ENCODE measurements at places on chromosomes 2 and 18. TPM values are rescaled to one million over a fixed set of nuclear protein-coding genes. Genes with fewer than 3 reads are reported as not detected.

The ACTR2 gene
- 56.4 TPM for total RNA-seq

The ST3GAL5 gene
- 50.0 TPM for total RNA-seq

The CSRNP3 gene
- total RNA-seq, result 1.5 TPM

The CFAP65 gene
- total RNA-seq, result not detected

The MXD1 gene
- total RNA-seq, result 25.1 TPM

The ACP1 gene
- 64.2 TPM for total RNA-seq

The RPRM gene
- 15.1 TPM for total RNA-seq

The FAHD2B gene
- 15.4 TPM for total RNA-seq

The COL3A1 gene
- 120 TPM for total RNA-seq

DNA sequence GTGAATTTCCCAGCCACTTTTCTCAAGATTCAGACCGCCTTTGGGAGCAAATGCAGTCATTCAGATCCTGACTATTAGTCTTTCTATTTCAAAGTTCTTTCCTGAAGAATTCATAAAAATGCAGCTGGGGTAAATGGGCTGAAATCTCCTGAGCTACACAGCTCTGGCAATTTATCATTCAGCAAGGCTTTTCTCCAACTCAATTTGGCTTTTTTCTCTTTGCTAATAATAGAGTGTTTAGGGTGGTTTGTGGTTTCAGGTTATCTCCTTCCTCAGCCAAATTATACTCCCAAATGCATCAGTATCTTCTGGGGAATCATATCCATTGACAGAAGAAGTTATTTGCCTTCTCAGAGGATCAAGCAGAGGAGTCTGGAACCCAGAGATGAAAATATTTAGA, 282.4 kb upstream of the SLC14A2 start:
- no peak for DNase-seq

DNA sequence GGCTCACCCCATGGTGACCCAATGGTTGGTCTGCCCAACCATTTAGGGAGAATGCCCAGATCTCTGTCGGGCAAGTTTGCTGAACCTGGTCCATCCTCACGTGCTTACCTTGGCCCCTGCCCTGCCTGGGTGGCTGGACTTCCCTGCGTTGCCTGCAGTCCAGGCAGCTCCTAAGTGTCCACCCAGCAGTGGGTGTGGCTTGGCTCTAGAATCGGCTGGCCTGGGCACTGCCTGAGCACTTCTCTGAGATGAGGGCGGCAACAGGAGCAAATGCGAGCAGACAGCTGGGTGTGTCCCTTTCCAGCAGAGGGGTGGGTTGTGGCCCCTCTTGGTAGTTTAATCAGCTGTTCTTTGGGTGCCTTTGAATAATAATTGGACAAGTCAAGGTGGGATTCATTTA, 11.3 kb downstream of the PCARE start:
- no peak for DNase-seq

DNA sequence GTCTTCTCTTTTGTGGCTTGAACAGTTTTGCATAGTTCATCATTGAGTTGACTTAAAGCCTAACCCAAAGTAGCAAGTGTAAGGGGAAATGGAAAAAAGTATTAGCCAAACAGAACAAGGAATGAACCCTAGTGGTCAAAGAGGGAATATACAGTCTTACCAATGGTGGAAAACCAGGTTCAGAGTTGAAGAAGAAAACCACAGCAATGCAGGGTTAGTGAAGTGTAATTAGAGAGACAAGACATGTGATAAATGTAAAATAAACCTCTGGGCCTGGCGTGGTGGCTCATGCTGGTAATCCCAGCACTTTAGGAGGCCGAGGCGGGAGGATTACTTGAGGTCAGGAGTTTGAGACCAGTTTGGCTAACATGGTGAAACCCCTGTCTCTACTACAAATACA, 2.4 kb downstream of the TTN start:
- DNase-seq, result no peak

DNA sequence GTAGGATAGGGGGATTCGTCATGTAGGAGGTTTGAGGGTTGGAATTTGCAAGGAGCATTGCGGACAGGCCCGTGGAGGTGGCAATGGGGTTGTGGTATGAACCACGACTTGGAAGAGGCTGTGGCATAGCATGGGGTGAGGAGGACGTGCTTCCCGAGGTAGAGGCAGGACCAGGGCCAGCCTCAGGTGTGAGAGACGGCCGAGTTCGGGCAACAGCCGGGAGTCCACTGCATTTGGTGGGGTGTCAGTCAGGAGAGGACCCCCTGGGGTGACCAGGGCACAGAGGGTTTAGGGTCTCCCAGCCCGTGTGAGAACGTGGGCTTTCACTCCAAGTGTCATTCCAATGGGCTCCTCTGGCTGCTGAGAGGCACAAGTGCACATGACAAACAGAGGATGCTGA, 339.0 kb downstream of the EIPR1 start:
- no peak for DNase-seq

DNA sequence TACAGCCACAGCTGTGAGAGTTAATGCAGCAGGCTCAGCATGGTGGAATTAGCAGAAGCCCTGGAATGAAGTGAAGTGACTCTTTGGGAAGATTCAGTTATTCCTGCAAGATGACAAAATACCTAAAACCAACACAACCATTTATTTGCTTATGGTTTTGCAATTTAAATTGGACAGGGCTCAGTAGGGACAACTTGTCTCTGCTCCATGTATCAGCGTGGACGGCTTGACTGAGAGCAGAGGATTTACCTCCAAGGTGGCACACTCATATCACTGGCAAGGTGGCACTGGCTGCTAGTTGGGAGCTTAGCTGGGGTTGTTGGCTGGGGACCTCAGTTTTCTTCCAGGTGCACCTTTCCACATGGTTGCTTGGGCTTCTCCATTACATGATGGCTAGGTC, 58.3 kb downstream of the LTBP1 start:
- no peak for DNase-seq

DNA sequence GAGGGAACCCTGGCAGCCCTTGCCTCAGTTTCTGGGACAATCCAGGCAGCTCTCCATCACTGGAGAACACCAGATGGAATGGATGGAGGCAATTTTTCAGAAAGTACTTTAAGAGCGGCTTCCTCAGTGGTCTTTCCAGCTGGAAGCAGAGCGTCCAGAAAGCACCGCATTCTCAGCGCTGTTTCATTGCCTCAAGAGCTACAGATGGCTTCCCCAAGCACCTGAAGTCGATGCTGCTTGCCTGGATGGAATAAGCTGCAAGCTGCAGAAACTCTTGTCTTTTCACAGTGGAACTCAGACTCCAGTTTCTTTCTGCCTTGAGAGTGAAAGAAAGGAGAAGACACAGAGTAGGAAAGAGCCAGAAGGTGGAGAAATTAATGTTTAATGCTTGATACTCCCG, 766.9 kb downstream of the TDRD15 start:
- no peak for DNase-seq

- no peak for DNase-seq
Observed at GRCh38 chr18:59051470-59052165, 88.1 kb upstream of the SEC11C start.

DNA sequence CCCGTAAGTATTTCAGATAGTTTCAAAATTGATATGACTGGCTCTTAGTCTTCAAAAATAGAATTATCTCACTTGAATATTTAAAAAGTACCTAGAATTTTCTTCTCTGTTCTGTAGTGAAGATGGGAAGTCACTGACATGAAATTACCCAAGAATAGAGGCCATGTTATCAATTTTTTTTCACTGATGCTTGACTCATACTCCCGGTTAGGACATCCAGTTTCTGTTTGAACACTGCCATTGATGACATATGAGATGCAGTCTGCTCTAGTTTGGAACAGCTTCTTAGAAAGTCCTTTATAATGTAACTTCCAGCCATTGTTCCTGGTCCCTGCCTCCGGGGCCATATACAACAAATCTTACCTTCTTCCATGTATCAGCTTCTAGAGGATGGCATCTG, 26.0 kb downstream of the MAP3K20 start:
- no peak for DNase-seq

DNA sequence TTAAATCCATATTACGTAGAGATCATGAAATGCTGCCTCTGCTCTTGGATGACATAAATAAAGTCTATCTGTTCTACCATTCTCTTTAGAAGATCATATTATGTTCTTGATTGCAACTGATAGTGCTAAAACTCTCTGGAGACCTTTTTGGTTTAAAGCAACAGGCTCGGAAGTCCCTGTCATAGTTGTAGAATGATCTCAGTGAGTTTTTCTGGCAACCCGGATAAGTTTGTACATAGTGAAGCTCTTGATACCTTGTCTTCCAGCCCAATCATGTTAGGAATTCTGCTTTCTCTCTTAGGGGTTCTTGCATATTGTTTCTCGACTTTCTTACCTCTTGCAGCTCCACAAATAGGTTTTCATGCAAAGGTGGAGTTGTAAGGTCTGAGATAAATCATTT, 156.1 kb downstream of the TTC27 start:
- no peak for DNase-seq

GRCh38 chr18:72830109-72830508, 37.7 kb downstream of the NETO1 start:
- no peak for DNase-seq

DNA sequence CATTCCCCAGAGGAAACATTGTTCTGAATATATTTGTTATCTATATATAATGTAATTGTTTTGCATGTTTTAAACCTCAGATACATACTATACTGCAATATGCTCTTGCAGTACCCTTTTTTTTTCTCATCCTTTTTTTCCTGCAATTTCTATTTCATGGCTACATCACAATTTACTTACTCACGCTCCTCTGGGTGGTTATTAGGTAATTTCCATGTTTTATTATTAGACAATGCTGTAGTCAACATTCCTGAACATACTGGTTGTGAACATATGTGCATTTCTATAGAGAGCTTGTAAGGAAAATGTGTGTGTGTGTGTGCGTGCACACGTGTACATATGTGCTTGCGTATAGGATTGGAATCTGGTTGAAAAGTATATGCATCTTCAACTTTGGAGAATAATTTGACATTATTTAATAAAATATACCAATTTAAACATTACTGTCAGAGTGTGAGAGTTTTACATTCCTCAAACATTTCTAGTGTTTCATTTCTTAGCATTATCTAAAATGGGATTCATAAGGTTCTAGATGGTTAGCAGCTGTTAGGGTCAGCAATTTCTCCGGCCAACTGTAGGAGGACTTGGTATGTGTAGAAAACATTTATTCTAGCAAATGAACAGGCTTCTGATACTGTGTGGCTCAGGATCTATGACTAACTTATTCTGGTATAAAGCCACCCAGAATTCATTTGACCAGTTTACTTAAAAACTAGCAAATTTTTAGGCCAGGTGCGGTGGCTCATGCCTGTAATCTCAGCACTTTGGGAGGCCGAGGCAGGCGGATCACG, 22.4 kb downstream of the NCOA1 start:
- no peak for DNase-seq

DNA sequence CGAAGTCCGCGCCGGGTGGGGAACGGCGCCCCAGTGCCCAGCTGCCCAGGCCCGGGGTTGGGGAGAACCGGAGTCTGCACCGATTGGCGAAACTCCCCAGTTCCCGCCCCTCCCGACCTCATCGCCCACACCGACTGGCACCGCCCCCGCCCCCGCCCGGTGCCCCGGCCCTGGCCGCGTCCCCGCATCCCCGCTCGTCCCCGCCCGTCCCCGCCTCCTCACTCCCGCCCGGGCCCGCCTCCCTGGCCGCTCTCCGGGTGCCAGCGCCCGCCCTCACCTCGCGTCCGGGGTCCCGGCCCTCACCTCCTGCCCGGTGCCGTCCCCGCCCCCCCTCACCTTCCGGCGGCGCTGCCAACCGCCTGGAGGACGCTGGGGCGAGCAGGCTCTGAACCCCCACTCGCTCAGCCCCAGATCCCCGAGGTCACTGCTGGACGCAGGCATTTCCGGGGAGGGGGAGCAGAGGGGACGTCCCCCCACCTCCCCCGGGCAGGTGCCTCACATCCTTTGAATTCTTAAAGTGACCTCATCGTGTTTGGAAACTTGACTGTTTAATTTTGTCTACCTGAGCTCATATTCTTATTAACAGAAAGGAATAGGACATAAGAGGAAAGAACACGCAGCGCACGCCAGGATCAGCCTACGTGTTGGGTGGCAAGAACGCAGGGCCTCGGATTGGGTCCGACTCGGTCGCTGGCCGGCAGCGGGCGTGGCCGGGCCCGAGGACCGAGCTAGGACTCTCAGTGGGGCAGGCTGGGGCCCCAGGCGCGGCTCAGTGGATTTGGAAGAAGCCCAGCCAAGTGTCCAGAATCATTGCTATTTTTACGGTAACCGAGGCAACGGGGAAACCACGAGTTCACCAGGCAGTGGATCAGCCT, at the start of gene FAM110C:
TSS of gene FAM110C (minus strand) at position 35 of the 875 bp plus-strand sequence. CDS start 120 bp downstream, outside the sequence.
- no peak for DNase-seq

GRCh38 chr2:72937356-72937669, 20.0 kb downstream of the EMX1 start:
- no peak for DNase-seq

DNA sequence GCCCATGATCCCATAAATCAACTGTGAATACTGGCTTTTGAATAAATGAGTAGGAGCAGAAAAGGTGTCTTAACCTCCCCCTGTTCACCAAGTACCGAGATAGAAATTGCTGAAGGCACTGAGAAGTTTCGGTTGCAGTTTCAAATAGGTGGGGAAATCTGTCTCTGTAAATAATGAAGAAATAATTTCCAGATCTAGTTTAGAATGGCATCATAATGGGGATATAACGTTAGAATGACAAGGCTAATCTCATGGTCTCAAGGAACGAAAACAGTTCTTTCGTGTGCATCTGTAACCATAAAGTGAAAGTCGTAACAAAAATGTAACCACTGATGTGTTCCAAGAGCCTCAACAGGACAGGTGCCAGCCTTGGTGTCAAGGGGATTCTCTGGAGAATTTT, 49.9 kb upstream of the TMEM18 start:
- DNase-seq, result no peak

DNA sequence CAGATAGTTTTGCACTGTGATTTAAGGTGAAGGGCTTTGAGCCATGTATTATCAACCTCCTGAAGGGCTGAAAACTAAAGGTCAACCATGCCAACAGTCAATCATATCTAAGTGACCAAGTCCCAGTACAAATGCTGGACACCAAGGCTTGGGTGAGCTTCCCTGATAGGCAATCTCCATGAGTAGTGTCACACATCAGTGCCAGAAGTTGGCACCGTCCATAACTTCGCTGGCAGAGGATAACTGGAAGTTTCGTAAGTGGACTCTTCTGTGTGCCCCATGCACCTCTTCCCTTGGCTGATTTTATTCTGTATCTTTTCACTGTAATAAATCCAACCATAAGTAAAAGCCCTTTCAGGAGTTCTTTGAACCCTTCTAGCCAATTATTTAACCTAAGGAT, 13.2 kb downstream of the REV1 start:
- no peak for DNase-seq

DNA sequence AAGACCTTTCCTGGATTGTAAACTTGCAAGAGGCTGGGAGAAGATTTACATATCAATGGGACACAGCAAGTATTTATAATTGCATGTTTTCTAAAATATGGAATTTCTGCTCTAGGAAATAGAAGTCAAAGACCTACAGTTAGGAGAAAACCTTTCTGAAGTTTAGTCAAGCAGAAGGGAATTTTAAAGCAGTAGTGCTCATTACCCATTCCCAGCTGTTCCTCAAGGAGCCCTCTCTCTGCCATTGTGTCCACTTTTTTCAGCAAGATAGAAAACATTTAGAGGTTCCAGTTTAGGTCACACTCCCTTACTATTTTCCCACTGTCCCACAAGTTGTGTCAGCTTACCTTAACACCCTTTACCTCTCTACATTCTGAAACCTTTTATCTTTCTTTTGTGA, 584.0 kb upstream of the CHAC2 start:
- DNase-seq, result no peak
